ENCODE measurements at places on chromosomes 16 and 17.

GRCh38 chr17:1031711-1032110, 34.8 kb downstream of the TIMM22 start:
- DNase-seq, result no peak

DNA sequence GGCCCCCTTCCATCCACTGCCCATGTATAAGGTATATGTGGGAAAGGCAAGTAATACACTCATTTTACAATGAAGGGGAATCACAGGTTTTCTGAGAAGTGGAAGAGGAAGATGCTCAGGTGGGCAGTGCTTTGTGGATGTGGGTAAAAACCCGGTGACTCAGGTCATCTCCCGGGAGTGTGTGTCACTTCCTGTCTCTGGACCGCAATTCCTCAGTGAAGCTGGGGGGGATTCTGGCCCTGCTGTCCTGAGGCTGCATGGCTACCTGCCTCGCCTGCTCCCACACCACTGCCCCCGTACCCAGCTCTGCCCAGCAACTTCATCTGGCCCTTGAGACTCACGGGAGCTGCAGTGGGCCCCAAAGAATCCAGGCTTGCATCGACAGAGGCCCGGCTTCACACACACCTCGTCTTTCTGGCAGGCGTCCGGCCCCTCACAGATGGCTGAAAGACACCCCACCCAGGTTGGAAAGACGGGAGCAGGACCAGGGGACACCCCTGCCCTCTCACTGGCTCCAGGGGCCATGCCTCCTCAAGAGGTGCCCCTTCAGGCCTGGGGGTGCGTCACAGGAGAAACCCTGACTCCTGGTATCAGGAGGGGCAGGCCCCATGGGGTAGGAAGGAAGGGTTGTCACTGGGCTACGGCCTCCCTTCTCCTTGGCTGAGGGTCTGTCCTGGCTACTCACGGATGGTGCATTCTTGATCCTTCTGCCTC, 882 bp downstream of the SCARF1 start:
- peak; percentile 24 for DNase-seq

GRCh38 chr17:31549121-31549524, 157.6 kb downstream of the RAB11FIP4 start:
- no peak for DNase-seq

DNA sequence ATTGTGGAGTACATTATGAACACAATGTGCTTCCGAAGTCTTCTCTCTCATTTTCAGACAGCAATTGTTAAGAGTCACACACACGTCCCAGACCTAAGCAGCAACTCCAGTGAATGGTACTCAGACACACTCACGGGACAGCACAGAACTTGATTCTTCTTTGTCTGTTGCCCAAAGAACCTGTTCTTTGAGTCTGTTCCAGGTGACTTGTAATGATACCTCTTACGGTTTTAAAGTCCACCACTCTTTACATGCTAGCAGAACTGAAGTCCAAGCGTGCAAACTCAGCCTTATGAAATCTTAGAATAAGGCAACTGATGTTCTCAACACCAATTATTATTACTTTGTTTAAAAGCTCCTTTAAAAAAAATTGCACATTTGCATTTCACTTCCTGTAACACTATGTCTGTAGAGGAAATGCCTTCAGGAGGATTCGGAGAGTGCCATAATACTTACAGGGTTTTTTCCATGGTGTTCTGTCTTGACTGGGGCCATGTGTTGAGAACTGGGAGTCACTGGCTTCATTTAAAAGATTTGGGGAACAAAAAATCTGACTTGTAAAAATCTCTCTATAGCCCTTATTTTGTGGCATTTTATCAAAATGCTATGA, 48.1 kb downstream of the MARF1 start:
- no peak for DNase-seq

GRCh38 chr17:81391936-81392908, 3.0 kb upstream of the BAHCC1 start:
- no peak for DNase-seq

- DNase-seq, result no peak
These were observed 69.8 kb upstream of the IRX3 start for GRCh38 chr16:54356391-54356790.
